ENCODE measurements at places on chromosomes 16 and 17. TPM values are rescaled to one million over a fixed set of nuclear protein-coding genes. Genes with fewer than 3 reads are reported as not detected.

The OXLD1 gene
- 39.6 TPM for total RNA-seq

The CCL4L2 gene
- total RNA-seq: not detected

The GRB7 gene
- not detected for total RNA-seq

The PIMREG gene
- total RNA-seq: 26.0 TPM

The FASN gene
- total RNA-seq: 83.8 TPM
